ENCODE measurements at places on chromosomes 3 and 15. TPM values are rescaled to one million over a fixed set of nuclear protein-coding genes. Genes with fewer than 3 reads are reported as not detected.

Gene SERPINI2
- total RNA-seq: not detected

Gene LMAN1L
- 4.9 TPM for total RNA-seq

Gene CYP1A1
- total RNA-seq: 3.2 TPM

Gene PRRT3
- total RNA-seq: 13.4 TPM

Gene STX19
- total RNA-seq: not detected

Gene CAND2
- 0.62 TPM for total RNA-seq

Gene KBTBD13
- not detected for total RNA-seq

Data from natural killer cell treated with Interleukin-12 subunit alpha and Interleukin-12 subunit beta and Interleukin-15 and Interleukin-18, amount 100 ng/mL, for 72 hours (primary cell).